ENCODE measurements at places on chromosomes 12 and 14. TPM values are rescaled to one million over a fixed set of nuclear protein-coding genes. Genes with fewer than 3 reads are reported as not detected.

DNA sequence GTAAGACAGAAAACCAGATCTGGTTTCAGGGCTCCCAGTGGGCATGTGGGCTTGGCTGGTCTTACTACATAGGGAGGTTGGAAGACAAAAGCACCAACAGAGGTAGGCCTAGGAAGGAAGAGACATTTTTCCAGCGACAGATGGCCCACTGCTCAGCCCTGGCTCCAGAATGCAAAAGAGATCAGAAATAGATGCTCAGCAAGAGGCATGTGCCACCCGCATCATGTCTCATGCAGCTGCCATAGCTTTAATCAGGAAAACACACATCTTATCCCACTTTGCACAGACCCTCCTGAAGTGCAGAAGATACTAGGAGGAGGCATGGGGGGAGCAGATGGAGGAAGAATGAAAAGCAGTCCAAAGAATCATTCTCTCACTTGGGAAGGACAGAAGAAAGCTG lies 25.3 kb downstream of the VASH1 start:
- no peak for DNase-seq

DNA sequence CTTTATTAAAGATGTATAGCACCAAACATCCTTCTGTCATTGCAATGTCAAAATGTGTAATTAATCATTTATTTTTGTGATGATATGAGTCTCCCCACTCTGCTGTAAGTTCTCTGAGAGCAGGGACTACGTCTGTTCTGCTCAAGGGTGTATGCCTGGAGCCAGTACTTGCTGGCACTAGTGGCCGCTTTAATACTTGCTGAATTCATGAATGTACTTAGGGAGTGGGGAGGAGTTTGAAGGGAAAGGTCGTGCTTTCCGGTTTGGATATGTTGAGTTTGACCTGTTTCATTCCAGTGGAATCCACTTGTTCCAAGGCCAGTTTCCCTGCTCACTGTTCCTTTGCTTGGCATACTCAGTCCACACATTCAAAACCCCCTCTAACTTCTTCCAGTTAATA lies 1.9 kb upstream of the DCAF5 start:
- DNase-seq = peak; percentile 35

GRCh38 chr12:28104903-28105864 lies 85.1 kb upstream of the CCDC91 start:
- no peak for DNase-seq

DNA sequence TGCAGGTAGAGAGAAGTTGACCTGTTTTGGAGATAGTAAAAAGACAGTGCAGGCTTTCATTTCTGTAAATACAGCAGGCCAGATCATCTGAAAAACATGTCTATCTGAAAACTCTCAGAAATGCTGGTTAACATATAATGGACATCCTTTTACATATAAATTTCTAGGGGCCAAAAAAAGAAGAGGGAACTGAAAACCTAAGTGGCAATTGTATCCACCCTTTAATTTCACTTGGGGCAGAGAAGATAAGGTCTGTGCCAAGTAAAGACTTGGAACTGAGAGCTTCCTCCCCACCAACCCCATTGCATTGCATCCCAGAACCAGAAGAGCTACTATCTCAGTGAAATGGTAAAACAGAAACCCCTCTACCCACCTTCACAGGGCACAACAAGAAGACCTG lies 141.0 kb downstream of the SRGAP1 start:
- no peak for DNase-seq

GRCh38 chr12:94172973-94173372 lies 24.6 kb downstream of the PLXNC1 start:
- DNase-seq = no peak

GRCh38 chr12:107519906-107520859 lies 165.4 kb upstream of the PWP1 start:
- DNase-seq = no peak

- no peak for DNase-seq
Observed at GRCh38 chr12:96520767-96521166, 31.4 kb downstream of the CFAP54 start.

DNA sequence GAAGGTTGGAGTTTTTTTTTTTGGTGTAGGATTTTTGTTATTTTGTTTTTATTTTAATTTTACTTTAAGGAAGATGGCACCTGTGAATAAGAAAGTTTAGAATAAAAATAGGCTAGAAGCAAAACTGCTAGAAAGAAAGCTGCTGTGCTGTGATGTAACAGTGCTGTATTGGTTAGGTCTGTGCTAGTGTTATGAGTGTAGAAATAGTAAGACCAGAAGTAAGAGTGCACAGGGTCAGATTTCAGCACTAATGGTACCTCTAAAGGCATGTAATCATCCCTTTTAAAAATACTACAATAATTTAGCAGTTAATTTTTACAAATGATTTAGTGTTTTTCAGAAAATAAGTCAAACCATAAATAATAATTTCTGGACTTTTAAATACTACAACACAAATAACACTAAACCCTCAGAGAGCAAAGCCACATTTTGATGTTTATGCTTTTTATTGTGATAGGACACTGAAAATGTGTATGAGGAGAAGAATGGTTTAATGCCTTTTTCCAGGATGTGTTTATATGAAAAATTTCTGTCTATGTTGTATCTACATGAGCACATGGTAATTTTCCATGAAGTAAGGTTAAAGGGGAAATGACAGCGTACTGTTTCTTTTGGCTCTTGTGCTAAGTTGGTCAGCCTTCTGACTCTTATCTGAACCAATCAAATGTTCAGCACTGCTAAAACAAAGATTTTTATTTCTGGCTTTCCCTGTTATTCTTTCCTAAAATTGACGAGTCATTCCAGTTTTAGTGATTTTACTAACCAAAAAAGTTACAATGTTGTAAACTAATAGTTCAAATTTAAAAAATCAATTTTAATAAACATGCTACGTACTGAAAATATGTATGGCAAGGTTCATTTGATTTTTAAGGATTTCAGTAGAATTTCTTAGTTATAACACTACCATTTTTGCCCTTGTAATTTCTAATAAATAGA lies 96.1 kb downstream of the PPHLN1 start:
- DNase-seq = peak; percentile 48

DNA sequence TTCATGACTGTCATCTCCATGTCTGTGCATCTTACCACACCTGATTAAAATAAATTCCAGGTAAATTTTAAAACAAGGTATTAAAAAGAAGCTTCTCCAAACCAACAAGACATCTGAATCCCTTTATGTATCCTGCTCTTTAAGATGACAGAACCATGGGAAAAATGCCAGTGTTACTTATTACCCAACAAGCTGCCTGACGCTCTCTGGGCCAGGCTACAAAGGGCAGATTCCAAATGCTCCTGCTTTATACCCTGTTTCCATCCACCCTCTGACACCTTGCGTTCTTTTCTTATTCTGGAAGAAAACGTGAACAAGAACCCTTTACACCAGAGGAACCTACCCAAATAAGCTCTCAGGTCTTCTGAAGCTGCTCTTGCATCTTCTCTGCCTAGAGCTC lies 70.7 kb downstream of the SLC8A3 start:
- DNase-seq = no peak

- no peak for DNase-seq
Observed at GRCh38 chr14:81208489-81208888, 12.3 kb downstream of the GTF2A1 start.

DNA sequence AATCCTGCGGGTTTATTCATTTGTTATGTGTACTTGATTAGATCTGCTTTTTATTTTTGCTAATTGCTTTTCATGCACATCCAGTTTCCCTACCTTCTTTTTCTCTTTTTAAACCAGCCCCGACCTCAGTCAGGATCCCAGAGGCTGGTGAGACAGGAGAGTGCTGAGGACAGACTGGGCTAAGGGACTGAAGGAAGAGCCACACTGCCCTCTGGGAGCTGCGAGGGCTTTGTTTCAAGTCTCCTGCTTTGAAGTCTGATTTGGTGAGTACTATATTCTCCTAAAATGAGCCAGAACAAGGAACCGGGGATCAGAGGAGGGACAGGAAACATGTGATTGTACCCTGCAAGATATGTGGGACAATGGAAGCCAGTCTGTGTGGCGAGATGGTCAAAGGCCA lies 23.9 kb downstream of the PRICKLE1 start:
- DNase-seq = no peak

- DNase-seq = no peak
Observed at GRCh38 chr14:37384870-37385596, 187.3 kb downstream of the MIPOL1 start.

DNA sequence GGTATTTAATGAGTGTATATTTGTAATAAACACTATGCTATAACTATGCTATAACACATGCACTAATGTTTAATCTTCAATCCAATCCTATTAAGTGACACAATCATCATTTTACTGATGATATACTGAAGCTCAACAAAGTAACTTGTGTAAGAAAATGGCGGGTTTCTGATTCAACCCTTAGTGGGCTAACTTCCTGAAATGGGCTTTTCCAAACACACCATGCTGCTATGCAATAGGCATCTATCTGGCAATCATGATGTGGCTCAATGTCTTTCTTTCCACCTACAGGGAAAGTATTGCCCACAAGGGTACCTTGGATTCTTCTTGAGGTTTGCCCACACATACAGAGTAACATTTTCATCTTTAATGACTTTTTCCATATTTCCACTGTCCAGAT lies 48.3 kb downstream of the DNAI7 start:
- no peak for DNase-seq

DNA sequence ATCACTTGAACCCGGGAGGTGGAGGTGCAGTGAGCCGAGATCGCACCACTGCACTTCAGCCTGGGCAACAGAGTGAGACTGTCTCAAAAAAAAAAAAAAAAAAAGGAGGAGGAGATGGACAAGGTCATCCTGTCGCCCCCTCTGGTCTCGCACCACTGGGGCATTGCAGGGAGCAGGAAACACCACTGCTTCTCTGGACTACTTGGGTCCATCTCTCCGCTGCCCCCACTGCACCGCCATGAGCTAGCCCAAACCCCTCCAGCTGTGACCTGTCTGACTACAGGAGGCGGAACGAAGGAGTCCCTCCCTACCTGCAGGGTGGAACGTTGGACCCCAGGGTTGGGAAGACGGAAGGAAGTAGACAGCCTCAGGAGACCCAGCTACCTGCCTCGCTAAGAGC lies 18.2 kb upstream of the FAM222A start:
- no peak for DNase-seq

DNA sequence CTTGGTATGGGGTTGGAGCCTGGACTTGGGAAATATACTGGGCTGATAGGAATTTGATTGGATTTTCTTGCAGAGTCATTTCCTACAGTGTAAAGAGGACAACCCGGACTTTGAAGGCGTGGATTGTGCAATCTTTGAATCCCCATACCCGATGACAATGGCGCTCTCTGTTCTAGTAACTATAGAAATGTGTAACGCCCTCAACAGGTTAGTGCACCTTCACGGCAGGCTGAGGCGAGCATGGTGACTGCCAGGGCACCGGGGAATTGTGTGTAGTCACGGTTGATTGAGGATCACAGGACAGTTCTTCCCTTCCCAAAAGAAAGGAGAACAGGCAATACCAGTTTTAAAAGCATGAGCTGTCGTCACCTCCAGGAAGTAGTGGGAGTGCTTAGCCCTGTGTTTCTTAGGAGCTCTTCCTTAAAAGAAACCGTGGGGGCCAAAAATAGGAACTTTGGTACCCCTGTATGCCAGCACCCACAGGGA lies 58.3 kb downstream of the ANAPC7 start:
- no peak for DNase-seq

DNA sequence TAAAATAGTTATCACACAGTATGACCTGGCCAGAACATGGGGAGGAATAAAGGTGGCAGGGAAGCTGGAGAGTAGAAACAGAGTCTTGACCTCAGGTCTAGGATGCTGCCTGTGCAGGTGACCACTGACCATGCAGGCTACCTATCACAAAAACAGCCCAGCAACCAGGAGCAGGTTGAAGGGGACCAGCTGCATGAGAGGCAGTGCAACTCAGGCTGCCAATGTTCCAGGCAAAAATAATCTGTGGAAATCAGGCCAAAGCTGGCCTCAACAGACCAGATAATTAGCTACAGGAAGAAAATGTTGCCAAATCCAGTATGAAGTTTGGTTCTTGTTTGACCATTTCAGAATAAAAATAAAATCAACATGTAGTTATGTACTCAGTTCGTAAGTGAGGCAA lies 72.6 kb downstream of the PDE6H start:
- no peak for DNase-seq

GRCh38 chr14:67162385-67162784 lies 26.9 kb upstream of the GARIN2 start:
- no peak for DNase-seq

GRCh38 chr12:15320881-15321280 lies 1.4 kb upstream of the PTPRO start:
- no peak for DNase-seq

DNA sequence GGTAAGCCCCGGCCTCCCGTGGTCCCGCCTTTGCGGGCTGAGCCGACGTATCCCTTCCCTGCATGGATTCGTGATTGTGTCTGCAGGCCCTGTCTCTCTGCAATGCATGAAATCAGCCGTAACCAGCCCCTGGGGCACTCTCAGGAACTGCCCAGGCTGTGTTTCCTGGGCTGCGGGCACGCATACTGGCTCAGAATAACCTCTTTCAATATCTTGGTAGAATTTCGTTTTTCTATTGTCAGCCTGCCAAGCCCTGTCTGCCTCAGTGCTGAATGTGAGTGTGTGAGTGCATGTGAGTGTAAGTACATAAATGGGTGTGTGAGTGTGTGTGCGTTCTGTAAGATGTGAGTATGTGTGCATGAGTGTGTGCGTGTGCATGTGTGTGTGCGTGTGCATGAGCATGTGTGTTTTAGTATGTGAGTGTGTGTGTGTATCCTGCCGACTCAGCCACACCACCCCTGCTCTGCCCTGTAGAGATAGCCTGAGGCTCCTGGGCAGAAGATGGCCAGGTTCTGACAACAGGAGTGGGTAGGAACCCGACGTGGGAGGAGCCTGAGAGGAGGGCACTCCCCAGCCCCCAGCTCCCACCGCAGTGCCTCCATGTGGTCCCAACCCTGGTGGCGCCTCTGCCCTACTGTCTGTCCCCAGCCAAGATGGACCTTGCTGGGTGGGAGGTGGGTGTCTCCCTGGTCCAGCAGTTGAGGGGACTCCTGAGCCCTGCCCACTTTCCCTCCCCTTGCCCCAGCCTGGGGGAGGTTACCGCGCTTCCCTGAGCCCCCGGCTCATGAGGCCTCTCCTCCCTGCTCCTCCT lies 268.8 kb downstream of the ADGRD1 start:
- DNase-seq = no peak

DNA sequence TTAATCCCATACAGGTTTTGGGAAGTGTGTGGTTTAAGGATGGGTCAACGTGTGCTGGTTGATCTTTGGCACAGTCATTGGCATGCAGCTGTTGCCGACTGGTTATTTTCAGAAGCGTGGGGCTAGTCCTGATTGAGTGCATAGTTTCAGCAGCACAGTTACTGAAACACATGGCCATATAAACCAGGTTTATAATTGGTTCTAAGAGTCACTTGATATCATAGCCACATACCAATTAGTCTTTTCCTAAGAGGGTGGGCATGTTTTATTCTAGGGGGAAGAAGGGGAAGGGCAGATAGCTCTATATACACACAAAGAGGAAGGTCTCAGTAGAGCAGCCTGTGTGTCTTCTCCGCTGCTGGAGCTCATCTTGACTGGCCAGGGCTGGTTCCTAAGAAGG lies 11.0 kb upstream of the RPS6KL1 start:
- no peak for DNase-seq

DNA sequence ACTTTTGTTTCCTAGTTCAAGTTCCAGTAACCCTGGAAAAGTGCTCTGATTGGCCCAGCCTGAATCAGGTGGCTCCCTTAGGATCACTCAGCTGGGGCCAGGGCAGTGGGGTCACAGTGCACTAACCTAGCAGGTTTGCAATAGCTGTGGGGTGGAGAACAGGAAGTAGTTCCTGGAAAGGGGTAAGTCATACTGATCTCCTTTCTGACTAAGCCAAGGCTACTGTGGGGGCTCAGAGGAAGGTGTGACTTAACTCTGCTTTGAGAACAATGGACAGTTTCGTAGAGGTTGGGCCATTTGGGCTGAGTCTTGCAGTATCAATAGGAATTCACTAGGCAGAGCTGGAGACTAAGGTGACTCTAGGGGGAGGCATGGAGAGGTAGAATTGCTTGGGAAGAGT lies 89.4 kb downstream of the KIF26A start:
- no peak for DNase-seq

BMAL2 gene
- polyA plus RNA-seq = 6.0 TPM
